ENCODE measurements at places on chromosomes 5 and 9.

DNA sequence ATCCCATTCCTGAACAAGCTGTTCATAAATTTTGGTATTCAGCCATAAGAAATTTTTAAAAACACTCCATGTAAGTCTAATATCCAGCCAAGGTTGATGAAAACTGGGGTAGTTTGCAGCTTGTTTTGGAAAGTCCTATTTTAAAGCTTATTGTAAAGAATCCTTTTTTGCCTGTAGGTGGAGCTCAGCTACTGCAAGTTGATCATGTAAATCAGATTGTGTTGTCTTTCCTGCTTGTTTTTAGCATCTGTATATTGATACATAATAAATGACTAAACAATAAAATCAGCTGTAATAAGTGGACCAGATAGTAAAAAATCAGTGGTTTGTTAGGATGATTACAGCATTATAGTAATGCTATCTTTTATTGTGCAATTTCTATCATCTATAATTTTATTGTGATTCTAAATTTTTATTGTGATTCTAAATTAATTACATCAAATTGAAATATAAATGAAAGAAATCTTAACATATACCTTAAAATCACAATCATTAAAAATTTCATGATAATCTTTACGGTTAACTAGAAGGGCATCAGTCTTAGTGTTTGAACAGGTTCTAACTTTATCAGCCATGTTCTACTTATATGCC is 42.4 kb downstream of the CWC27 start:
- no peak for DNase-seq

DNA sequence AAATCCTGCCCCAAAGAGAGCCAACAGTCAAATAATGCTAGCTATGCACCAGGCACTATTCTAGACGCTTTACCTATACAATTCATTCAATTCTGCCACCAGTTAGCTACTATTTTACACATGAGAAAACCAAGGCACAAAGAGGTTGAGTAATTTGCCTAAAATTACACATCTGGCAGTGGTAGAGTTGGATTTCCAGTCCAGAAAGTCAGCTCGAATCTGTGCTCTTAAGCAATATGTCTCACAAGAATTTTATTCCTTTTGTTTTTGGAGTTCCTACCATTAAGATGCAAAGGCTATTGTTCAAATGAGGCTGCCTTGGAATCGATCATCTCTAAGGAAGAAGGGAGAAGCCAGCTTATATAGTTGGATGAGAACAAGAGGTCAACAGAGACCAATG is 256.9 kb upstream of the RASA1 start:
- no peak for DNase-seq

GRCh38 chr5:5705010-5705409 is 282.5 kb downstream of the ICE1 start:
- no peak for DNase-seq

GRCh38 chr9:108367188-108367587 is 488.6 kb downstream of the ACTL7B start:
- no peak for DNase-seq

- DNase-seq: no peak
Measured at GRCh38 chr9:33737811-33738606, 57.4 kb upstream of the PRSS3 start.

DNA sequence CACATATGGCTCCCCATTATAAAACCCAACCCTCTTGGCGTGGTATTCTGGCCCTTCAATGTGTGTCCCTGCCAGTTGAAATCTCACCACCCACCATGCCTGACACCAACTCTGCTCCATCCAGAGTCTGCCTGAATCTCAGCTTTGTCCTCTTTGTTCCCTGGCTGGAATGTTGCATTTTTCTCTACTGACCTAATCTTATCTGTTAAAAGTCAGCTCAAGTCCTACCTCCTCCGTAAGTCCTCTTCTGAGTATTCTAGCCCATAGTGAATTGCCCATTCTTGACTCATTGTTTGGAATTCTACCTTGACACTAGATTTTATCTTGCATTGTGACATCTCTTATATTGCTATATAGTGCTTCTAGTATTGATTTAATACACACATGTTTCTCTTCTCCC is 207.1 kb upstream of the VLDLR start:
- DNase-seq: no peak

DNA sequence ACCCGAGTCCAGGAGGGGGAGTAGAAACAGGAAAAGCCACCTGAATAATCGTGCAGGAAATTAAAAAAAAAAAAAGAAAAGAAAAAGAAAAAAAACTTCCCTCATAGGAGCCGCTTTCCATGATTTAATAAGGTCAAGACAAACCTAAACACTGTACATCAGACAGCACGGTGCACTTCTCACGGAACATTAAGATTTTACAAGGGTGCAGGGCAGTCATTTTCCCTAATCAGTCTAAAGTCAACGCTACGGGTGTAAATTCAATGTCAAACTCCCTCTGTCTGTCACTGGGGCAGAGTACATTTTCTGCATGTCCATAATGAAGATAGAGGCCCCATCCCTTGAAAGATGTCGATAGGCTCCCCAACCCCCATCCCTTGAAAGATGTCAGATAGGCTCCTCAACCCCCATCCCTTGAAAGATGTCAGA is 139.7 kb downstream of the TSSK1B start:
- no peak for DNase-seq

- no peak for DNase-seq
Measured at GRCh38 chr5:169020102-169020501, 280.8 kb downstream of the SLIT3 start.

DNA sequence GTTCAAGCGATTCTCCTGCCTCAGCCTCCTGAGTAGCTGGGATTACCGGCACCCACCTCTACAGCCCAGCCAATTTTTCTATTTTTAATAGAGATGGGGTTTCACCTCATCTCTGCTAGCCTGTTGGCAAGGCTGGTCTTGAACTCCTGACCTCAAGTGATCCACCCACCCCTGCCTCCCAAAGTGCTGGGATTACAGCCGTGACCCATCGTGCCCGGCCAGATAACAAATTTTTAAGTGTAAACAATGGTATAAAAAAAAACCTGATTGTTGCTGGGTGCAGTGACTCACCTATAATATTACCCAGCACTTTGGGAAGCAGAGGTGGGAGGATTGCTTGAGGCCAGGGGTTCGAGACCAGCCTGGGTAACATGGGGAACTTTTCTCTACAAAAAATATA is 28.0 kb upstream of the N4BP3 start:
- DNase-seq: no peak

GRCh38 chr9:135079676-135080075 is 7.8 kb upstream of the OLFM1 start:
- DNase-seq: no peak

DNA sequence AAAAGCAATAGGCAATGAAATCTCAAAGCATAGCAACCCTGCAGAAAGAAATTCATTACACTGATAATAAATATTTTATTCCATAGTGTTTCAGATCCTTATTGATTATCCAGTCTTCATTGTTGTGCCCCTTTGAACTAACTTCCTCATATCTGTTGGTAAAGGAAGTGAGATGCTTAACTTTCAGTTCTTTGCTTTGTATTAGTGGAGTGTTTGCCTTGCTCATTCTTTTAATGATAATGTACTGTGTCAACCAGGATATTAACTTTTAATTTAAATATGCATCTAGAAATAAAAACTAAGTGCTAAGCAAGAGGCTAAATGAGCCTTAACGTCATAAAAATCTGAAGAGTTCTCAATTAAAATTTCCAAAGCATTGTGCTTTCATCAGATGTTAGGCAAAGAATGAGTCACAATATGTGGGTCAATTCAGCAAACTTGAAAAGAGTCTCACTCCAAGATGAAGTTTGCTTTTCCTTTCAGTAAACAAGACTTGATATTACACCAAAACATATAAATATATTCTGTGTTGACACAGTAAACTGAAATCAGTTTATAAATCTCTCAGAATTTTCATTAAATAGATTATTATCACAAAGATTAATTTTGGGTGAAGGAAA is 105.9 kb downstream of the GIN1 start:
- DNase-seq: no peak

- DNase-seq: no peak
Measured at GRCh38 chr5:178324481-178325310, 92.1 kb upstream of the PHYKPL start.

- no peak for DNase-seq
Measured at GRCh38 chr9:15272377-15272928, 34.6 kb downstream of the TTC39B start.

- no peak for DNase-seq
Measured at GRCh38 chr9:28212979-28213378, 639.7 kb upstream of the C9orf72 start.

DNA sequence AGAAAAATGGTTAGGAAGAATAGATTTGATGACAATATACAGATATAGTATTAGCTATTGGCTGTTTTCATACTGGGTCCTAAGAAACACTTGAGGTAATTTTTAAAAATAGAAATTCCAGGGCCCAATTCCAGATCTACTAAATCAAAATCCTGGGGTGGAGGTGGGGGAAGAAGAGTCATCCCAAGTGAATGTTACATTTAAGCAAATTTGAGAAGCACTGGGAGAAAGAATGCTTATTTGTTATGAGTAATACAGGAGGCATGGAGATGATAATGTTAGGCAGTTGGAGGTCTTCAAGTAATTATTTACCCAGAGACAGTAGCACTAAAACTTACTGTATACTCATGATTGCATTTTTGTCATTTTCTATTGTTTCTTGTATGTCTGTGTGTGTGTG is 93.0 kb upstream of the DAB2 start:
- no peak for DNase-seq

- no peak for DNase-seq
Measured at GRCh38 chr5:37871023-37871815, 31.4 kb upstream of the GDNF start.

DNA sequence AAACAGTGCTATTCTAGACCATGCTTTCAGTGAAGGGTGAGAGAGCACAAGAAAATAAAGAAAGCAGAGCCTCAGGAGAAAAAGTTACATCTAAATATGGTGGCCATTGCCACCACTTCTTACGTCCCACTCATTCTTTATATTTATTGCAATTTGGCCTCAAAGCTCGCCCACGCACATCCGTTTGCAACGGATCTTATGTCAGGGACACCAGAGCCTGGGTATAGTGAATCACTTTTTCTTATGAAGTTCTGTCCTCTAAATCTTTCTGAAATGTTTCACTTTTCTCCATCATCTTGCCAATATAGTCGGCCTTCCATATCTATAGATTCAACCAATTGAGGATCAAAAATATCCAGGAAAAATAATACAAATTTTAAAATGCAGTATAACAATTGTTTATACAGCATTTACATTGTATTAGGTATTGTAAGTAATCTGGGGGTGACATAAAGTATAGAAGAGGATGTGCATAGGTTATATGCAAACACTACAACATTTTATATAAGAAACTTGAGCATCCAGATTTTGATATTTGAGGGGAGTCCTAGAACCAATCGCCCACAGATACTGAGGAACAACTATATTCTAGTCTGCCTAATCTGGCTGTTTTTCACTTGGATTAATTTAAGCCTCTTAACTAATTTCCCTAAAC is 35.2 kb downstream of the GOLPH3 start:
- DNase-seq: peak; percentile 2

DNA sequence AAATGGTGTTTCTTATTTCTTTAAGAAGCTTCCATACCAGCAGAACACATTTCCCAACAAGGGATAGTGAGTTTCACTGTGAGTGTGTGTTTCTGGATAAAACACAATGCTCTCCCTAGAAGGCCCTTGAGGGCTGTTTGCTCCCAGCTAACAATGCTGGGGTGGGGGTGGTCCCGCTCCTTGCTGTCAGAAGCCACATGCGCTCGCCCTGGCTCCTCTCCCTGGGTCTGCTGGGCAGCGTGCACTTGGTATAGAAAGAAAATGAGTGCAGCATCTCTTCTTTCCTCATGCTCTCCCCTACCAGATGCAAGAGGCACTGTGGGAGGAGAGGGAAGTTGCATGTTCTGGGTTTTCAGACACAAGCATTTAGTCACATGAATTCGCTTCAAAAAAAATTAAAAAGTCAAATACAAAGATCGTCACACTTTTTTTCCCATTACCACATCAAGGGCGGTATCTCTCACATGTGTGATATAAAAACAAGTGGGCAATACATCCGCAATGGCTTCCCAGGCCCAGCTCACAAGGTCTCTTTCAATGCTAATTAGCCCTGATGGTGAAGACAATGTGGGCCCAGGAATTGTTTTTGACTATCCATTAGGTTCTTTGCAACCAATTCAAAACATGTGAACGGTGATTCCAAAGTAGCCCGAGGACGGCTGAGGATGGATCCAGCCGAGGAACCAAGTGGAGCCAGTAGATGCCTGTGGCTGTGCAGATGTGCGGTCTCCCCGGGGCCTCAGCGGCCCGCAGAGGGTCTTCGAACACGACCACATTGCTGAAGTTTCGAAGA is 603.6 kb downstream of the IRX1 start:
- no peak for DNase-seq

DNA sequence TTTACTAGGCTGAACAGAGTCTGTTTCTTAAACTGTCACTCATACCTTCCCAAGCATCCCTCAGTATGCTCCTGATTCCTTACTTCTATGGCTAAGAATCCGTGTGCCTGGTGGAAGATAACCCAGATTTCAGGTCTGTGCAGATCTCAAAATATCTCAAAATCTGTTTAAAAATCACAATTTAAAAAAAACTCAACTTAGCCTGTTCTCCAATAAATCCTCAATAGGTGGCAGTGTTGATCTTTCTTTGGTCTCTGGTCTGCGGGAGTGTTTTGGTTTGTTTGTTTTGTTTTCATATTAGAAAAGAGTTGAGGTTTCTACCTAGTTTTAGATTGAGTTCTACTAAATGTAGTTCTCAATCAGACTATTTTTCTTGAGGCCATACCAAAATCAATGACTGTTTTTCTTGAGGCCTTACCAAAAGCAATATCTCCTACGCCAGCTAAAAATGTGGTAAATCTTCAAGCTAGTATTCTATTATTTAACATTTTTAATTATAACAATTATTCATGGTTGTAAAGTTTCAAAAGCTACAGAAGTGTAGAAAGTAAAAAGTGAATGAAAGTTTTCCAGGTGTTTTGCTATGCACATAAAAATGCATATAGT is 57.9 kb downstream of the TGFBR1 start:
- no peak for DNase-seq

- DNase-seq: no peak
Measured at GRCh38 chr5:132313366-132313765, 19.2 kb downstream of the SLC22A4 start.

DNA sequence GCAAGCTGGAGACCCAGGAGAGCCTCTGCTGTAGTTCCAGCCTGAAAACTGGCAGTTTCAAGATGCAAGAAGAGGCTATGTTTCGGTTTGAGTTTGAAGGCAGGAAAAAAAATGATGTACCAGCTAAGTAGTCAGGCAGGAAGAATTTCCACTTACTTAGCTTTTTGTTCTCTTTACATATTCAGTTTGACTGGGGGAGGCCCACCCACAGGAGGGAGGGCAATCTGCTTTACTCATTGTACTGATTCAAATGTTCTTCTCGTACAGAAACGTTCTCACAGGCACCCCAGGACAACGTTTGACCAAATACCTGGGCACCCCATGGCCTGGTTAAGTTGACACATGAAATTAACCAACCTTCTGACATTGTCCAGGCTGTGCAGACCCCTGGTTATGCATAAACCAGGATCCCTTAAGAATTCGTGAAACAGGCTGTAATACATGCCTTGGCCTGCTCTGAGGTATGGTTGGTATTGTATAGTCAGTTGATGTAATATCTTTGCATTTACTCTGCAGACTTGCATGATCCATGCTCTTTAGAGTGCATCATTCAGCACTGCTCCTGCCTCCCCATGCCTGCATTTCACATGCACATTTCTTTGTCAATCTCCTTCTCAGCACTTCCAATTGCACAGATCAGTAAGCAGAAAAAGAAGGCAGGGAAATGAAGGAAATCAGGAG is 687.1 kb downstream of the TAF11L14 start:
- no peak for DNase-seq

GRCh38 chr5:116360008-116360853 is 214.4 kb downstream of the SEMA6A start:
- DNase-seq: no peak

GRCh38 chr5:145473042-145473642 is 362.0 kb downstream of the PRELID2 start:
- no peak for DNase-seq

GRCh38 chr5:150293091-150293941 is 3.7 kb upstream of the CAMK2A start:
- DNase-seq: no peak
